Esophagus squamous epithelium (tissue), 5 donors: ENCODE measurements at places on chromosomes 3 and 15. TPM values are rescaled to one million over a fixed set of nuclear protein-coding genes. Genes with fewer than 3 reads are reported as not detected.

The GATA2 gene
- total RNA-seq = 12.8 TPM

The KLF15 gene
- total RNA-seq = 13.5 TPM

The LMOD3 gene
- not detected for total RNA-seq

The SMCO1 gene
- total RNA-seq = not detected

The OR5H14 gene
- total RNA-seq = not detected

The FAM227B gene
- total RNA-seq = 0.80 TPM

The CD200R1 gene
- total RNA-seq = 3.1 TPM

The CLDN11 gene
- 1.1 TPM for total RNA-seq

The DLEC1 gene
- total RNA-seq = not detected

The HERC2 gene
- 45.0 TPM for total RNA-seq

The CAMK2N2 gene
- total RNA-seq = not detected

The VILL gene
- 6.4 TPM for total RNA-seq

The CP gene
- 15.8 TPM for total RNA-seq

The ROBO2 gene
- 7.0 TPM for total RNA-seq

The NEDD4 gene
- 10.4 TPM for total RNA-seq

The TICRR gene
- 9.0 TPM for total RNA-seq

The GOLGA6L1 gene
- not detected for total RNA-seq

The GREM1 gene
- 5.8 TPM for total RNA-seq

The TMCO5A gene
- total RNA-seq = not detected
